Inflammatory macrophage (primary cell): ENCODE measurements at places on chromosomes 2 and 18.
A peak's percentile ranks its signal among the peaks of the same experiment; 100 is the strongest.

DNA sequence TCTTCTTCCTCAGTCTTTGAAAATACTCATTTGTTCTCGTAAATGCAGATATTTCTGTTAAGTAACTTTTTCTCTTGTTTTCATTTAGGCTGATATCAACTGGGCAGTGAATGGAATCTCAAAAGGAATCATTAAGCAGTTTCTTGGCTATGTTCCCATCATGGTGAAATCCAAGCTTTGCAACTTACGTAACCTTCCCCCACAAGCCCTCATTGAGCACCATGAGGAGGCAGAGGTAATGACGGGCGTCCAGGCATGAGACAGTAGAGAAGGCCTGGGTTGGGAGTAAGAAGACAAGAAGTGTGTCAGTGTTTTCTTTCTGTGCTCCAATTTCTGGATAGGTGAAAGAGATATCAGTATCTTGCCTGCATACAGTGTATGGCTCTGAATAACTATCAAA lies 5.1 kb downstream of the POLR1B start:
- DNase-seq: peak; percentile 50

DNA sequence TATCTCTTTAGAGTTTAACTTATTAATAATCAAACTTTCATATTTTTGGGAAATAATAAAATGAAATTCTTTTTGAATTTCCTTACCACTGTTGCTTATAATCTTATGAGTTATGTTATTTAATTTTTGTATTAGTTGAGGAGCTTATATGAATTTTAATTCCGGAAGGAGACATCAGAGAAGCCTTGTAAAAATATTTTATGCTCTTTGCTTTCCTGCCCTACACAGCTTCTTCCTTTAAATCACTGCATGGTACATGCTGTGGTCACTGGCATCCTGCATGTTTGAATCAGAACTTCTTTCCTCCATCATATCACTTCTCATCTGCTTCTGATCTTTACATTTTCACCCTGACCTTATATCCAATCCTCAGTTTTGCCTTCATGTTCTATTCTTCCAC lies 266.7 kb upstream of the ZSWIM2 start:
- DNase-seq: no peak

DNA sequence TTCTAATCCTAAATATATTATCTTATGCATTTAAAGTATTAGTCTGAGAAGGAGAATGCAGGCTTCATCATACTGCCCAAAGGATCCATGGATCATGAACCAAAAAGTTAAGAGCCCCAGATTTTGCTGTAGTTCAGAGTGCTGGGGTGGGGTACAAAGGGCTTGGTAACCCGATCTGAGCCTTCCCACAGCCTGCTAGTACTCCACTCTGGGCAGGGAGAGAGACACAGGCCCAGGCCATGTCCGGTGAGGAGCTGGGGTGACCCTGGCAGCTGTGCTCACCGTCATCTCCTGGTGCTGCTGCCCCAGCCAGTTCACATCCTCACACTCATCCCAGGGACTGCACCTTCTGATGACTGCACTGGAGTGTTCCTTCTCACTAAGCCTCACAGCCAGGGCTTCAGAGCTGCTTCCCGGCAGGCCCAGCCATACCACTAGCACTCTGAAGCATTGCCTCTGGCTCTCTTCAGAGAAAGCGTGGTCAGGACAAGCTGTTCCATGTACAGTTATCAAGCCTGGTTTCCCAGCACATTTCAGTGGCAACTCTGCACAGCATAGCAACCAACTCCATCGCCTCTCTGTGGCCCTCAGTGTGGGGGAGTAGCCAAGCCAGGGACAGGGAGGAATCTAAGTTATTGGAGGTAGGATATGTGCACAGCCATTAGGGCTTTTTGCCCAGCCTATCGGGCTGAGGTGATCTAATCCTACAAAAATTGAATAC lies 189.0 kb upstream of the CTAGE1 start:
- DNase-seq: no peak

- DNase-seq: peak; percentile 56
Observed at GRCh38 chr2:102251042-102251848, 60.1 kb upstream of the IL1RL1 start.

GRCh38 chr2:9336576-9337314 lies 86.6 kb downstream of the ITGB1BP1 start:
- no peak for DNase-seq

GRCh38 chr2:51213826-51214225 lies 181.9 kb upstream of the NRXN1 start:
- DNase-seq: no peak
